Activated effector memory CD4-positive, alpha-beta T cell treated with Interleukin-2 at 50 U/mL for 16 hours (primary cell): ENCODE measurements at places on chromosomes 5 and 9.
A peak's percentile ranks its signal among the peaks of the same experiment; 100 is the strongest.

- DNase-seq: peak; percentile 44
Observed at GRCh38 chr5:179836225-179837019, 15.7 kb downstream of the SQSTM1 start.

DNA sequence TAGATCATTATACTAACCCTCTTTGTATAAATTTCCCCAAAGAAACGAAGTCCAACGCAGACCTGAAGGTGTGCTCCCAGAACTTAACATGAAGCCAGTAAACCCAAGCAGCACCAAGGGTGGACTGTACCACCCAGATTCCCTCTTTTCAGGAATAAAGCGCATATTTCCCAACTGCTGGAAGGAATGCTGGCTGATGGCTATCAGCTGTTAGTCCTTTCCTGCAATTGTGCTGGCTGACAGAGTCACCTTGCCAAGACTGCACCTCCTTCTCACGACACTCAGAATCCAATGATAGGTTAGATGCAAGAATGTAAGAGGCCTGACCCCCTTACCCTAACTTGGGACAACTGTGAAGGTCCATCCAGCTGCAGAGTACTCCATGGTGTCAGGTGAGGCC, 93.9 kb downstream of the MAPKAP1 start:
- no peak for DNase-seq

DNA sequence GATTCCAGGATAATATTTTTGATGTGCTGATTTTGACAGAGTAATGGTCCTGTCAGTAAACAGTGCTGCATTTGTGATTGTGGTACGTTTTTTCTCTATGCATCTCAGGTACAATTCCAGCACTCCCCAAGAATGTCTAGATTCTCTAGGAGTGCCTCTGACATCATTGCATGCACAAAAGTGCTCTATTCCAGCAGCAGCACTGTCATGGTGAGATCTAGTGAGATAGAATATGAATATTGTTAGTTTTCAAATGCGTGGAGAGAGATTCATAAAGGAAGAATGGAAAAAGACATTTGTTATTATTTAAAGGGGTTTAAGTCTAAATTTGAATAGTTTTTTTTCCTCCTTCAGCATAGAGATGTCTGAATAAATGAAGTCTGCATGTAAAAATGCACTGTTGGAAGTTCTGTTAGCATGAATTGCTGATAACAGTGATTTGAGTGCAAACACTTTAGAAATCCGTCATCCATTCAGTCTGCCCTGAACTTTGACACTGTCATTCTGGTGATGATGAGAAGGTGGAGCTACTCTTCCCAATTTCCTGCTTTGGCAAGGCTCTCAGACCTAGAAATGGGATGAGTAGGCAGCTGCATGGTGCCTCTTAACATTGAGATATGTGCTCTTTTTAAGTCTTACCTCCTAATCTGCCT, 84.6 kb downstream of the GAPVD1 start:
- no peak for DNase-seq

- no peak for DNase-seq
Observed at GRCh38 chr5:19047277-19047676, 940.7 kb downstream of the CDH18 start.

DNA sequence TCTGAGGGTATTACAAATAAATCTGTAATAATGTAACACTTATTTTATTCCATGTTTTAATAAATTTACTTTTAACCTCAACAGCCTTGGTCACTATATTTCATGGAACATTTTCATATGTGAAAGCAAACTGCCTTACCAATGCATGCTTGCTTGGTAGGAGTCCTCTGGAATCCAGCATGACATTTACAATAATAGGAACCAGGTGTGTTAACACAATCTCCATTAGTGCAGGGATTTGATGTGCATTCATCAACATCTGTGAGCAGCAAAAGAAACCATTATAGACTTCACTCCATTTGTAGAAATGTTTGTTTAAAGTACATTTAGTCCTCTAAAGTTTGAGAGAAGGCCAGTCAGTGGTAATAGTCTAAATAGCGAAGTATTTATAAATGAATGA, 159.4 kb downstream of the FBN2 start:
- DNase-seq: no peak

DNA sequence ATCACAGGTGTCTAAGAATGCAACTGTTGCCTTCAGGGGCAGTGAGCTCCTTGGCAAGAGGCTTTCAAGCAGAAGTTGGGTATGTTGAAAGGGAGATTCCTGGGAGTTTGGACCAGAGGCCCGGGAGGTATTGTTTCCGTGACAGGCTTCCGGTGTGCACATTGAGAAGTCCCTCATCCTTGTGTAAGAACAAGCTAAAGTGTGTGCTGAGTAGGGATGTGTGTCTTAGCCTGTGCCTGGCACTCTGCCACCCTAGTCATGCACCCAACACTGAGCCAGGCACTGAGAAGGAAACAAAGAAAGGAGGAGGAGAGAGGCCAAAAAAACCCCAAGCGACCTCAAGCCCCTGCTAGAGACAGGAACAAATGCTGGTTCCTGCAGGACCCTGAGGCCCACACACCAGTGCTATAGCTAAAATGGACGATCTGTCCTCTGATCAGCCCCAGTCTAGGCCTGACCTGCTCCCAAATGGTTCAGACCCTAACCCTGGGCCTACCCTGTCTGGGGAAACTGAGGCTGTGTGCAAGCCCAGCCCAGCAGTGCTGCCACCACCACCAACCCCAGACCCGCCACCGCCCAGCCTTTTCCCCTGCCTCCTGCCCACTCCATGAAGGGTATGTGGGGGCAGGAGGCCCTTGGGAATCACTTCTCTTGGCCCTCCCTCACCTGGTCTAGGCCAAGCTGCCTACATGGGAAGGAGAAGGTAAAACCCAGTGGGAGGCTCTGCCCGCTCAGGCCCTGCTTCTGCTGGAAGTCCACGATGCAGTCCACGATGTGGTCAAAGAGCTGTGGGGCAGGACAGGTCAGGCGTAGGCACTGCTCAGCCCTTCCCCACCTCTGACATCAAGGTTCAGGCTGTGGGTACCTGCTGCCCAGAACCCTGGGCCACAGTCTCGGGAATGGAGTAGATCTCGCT, 12.6 kb downstream of the HK3 start:
- no peak for DNase-seq

GRCh38 chr5:151469386-151469785, 22.0 kb downstream of the SLC36A1 start:
- DNase-seq: no peak

- DNase-seq: no peak
Observed at GRCh38 chr9:75671354-75671753, 219.1 kb upstream of the PCSK5 start.

DNA sequence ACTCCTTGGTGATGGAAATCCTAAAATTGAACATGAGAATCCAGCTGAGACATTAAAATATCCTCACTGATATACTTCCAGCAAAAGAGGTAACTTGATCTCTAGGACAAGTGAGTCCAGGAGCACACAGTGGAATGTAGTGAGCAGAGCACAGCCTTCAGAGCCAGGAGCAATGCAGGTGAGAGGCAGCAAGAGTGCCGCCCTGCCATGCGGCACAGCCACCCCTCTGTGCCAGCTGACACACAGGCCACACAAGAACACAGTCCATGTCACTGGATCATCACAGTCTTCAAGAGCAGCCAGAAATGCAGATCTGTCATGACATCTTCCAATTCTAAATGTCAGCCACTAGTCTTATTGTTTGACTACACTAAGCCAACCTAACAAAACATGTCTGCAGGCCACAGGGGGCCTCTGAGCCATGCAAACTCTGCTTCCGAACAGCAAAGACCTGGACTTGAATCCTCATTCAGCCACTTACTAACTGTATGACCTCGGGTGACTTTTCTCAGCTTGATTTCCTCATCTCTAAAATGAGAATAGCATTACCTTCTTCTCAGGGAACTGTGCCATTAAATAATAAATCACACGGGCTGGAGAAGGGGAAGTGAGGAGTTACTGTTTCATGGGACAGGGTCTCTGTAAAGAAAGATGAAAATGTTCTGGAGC, 47.0 kb downstream of the CCDC125 start:
- no peak for DNase-seq

DNA sequence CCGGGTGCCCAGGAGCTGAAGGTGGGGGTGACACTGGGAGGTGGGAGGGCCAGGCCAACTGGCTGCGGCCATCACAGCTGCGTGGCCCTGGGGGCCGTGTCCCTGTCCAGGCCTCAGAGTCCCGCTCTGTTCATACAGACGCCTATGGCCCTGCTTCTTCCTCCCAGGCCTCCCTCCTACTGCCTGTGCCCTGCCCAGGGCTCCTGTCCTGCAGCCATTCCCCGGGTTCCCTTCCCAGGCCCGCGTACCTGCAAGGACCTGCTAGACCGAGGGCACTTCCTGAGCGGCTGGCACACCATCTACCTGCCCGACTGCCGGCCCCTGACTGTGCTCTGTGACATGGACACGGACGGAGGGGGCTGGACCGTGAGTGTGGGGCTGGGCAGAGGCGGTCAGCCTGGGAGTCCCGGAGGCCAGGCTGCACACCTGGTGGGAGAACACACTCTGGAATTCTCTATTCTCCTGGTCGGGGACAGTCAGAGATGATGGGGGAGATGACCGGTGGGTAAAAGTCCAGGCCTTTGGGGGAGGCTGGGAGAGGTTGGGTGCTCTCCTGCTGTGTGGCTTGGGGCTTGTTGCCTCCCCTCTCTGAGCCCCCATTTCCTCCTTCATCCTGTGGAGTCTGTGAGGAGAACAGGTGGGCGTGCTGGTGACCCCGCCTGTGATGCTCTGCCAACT, 4.5 kb downstream of the FCN2 start:
- DNase-seq: no peak

DNA sequence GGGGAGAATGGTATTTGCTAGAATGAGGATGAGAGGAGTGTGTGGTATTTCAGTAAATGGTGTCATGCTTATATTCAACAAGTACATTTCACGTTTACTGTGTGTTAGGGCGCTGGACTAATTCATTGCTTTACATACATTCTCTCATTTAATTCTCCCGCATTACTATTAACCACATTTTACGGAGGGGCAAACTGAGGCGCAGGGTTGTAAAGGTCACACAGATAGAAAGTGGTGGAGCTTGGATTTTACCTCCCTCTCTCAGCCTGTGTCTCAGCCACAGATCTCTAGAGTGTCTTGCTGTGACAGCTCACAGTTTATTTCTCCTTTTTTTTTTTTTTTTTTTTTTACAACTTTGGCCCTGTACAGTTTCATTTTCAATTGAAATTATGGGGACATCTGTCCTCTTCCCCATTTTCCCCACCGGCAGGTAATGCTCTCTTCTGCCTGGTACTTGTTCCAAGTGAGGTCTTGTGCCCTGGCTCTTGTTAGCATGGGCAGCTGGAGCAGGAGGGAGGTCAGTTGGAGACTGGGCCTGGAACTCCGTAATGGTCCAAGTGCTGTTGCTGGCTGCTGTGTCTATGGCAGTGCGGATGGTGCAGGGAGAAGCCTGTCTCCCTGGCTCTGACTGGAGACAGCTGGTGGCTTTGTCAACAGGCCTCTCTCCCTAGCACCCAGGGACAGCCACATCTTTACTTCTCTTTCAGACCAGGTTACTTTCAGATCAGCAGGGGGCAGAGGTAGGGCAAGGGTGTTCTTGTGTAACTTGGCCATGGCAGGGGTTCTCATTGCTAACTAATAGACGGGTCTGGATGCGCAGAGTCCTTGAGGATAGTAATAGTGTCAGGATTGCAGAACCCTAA, 20.5 kb upstream of the NDST1 start:
- DNase-seq: no peak

DNA sequence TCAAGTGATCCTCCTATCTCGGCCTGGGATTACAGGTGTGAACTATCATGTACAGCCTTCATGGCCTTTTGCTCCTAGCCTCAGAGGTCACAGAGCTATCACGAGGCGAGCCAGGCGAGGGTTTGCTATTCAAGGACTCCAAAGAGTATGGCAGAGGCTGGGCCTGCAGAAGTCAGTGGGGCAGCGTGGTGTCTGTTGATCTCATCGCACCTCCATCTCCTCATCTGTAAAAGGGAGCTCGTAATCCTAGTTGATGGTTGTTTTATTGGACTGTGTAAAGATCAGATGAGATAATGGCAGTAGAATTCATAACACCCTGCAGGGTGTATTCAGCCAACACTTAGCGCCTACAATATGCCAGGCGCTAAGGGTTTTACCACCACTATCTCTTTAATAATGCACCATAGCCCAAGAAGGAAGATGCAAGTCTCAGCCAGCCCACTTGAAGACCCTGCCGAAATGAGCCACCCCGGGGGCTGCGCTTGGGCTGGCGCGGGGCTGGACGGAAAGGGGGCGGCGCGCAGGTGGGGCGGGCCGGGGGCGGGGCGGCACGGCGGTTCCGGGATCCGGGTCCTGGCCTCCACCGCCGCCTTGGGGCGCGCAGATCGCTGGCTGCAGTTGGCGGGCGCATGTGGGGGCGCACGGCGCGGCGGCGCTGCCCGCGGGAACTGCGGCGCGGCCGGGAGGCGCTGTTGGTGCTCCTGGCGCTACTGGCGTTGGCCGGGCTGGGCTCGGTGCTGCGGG, at the start of gene GALNT12:
GALNT12 (plus strand) TSS at position 601 of the 744 bp plus-strand sequence; CDS start at position 630, 29 bp downstream.
- peak; percentile 33 for DNase-seq

DNA sequence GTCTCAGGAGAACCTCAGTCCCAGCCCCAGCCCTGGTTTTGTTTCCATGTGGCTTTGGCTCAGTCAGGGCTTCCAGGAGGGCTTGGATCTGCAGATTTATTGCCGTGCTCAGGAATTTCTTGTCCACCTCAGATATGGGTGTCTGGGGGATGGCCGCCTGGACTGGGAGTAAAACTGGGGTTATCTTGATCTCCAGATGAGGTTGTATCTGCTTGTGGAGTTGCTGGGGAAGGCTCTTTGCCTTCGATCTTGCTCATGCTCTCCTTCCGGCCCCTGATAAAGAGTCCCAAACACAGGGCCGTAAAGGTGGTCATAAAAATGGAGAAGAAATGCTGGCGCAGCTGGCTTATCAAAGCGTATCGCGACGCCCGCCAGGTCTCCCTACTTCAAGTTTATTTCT, 17.8 kb upstream of the PITX1 start:
- DNase-seq: no peak

DNA sequence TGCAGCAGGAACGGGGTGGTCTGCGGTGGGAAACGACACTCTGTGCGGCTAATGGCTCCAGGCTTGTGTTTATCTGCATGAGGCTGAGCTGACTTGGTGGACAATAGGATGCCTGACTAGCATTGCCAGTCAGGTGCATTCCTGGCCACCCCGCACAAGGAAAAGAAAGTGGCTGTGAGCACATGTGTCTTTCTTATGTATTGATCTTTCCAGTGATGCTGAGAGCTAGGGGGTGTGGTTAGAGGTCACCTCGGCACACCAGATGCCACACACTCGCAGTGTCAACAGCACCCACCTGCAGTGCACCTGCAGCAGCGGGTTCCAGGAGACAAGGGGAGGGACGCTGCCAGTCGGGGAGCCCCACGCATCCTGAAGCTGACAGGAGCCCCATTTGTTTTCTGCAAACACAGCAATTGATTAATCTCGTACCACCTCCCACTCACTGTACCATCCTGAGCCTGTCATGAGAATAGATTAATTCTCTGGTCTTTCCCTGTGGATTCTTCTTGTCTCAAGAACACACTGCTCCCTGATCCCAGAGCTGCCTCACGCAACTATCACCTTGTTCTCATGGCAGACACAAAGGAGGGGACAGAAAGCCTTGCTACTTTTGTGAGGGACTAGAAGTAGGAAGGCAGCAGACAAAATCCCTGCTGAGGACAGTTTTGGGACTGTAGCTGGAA, 251.7 kb upstream of the WWC1 start:
- no peak for DNase-seq
